Stimulated activated CD4-positive, alpha-beta T cell treated with anti-CD3 and anti-CD28 coated beads, Interleukin-15, amount 100 ng/mL, for 1 hour (primary cell): ENCODE measurements at places on chromosomes 11 and 22.

GRCh38 chr11:28524098-28524497, 415.9 kb downstream of the METTL15 start:
- no peak for DNase-seq

- no peak for DNase-seq
Observed at GRCh38 chr11:13685461-13686108, 17.1 kb downstream of the FAR1 start.

GRCh38 chr11:125001079-125001778, 47.2 kb downstream of the CCDC15 start:
- no peak for DNase-seq

DNA sequence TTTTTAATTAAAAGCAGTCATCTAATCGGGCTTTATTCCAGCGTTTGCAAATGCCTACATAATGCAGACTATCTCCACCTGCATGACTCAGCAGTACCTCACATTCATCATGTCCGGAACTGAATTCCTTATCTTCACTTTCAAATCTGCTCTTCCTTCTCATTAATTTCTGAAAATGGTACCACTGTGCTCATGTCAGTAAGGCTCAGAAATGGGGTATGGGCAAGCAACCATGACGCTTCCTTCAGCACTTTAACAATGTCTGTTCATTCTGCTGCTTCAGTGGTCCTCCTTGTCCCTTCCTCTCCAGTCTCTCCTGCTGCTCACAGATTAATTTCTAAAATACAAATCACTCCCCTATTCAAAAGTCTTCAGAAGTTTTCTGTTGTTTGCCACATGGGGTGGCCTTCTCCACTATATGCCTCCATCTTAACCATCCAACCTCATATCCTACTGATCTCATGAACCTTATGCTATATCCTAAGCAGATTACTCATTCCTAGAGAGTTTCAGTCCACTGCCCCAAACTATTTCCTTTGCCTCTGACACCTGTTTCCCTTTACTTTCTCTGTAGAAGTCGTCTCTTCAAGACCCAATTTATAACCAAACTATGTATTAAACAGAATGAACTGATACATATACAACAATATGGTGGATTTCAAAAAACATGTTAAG, 7.0 kb downstream of the GTF2H1 start:
- no peak for DNase-seq

- DNase-seq: no peak
Observed at GRCh38 chr11:127866109-127866508, 721.2 kb downstream of the ETS1 start.

DNA sequence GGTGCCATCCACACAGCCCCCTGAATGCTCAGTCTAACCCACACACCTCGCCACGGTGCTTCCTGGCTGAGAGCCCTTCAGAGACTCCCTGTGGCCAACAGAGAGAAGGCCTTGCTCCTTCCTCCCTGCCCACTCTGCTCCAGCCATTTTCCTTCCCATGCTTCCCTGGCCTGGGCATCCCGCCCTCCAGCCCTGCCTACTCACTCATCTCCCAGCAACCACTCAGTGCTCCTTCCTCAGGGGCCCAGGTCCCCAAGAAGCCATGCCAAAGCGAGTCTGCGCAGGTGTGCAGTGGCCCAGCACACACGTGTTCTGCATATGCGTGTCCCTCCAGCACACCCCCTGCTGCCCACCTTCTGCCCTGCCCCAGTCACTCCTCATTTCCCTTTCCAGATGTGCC, 56.4 kb downstream of the NECTIN1 start:
- DNase-seq: no peak

- no peak for DNase-seq
Observed at GRCh38 chr22:22902247-22903001, 14.8 kb downstream of the IGLL5 start.

GRCh38 chr11:47060807-47061206, 115.9 kb downstream of the ARFGAP2 start:
- no peak for DNase-seq

DNA sequence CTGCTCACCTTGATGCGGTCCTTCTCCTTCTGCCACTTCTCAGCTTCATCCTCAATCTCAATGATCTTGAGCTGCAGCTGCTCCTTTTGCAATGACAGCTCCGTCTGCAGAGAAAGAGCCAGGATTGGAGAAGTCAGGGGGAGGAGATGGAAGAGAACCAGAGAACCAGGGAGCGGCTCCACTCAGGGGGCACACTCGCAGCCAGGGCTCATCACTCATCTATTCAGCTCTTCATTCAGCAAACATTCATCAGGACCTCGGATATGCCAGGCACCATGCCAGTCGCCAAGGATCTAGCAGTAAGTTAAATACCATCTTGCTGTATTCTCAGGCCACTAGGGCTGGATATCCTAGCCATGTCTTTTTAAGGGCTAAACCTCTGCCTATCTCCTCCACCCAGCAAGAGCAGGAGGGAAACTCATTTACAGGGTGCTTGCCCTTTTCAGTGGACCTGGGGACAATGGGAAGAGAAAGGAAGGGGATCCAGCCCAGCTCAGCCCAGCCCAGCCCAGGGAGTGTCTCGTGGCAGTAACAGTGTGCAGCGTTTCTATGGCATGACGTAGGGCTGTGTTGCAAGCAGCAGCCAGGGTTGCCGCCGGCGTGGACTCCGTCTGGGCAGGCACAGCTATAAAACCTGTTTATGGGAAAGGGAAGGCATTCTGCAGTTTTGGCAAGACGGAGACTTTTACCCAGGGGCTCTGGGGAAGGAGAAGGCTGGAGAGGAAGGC, 9.4 kb downstream of the TRIM29 start:
- no peak for DNase-seq

DNA sequence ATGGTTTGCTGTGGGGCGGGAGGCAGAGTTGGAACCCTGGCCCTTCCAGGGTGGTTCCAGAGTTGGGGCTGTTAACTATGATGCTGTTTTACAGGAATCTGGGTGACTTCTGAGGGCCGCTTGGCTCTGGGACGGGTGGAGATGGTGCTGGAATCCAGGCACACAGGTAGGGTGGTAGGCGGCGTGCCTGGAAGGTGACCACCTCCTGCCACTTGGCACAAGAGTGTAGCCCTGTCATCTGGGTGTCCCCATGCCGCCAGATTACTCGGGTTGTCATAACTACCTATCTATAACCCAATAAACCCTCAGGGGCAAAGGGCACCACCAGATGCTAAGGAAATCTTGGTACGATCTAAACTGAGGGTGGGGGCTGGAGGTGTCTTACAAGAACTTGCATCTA, 1.3 kb downstream of the CARS1 start:
- no peak for DNase-seq

DNA sequence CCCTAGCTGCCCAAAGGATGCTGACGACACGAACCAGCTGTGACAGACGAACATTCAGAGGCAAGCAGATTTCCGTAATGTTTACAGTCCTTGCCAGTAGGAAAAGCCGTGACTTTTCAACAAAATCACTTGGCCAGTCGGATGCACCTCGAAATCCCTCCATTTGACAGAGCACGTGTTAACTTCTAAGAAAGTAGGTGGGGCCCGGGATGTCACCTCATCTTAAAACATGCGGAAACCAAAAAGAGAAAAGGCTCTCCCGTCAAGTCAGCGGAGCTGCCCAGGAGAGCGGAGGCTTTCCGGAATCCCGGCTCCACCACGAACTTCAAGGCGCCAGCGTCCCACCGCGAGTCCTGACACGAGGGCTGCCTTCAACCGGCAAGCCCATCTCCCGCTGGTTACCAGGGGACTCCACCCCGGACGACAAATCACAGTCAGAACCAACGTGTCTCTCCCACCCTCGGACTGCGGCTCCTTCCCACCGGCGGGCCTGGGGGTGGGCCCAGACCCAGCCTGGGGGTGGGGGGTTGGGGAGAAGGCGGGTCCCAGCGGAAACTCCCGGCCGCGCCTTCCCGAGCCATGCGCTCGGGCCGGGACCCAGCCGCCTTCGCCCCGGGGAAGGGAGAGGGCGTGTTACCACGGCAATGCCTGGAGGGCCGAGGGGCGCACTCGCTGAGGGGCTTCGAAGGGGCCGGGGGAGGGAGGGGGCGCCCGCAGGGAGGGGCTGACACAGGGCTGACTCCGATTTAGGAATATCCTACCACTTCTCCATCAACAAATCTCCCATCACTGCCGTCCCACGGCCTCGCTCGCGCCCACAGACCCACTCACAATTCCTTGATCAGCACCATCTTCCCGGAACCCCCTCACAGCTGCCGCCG, 475 bp downstream of the PITPNB start:
- peak; percentile 13 for DNase-seq

GRCh38 chr11:12871788-12872321, 137.3 kb upstream of the RASSF10 start:
- DNase-seq: no peak

DNA sequence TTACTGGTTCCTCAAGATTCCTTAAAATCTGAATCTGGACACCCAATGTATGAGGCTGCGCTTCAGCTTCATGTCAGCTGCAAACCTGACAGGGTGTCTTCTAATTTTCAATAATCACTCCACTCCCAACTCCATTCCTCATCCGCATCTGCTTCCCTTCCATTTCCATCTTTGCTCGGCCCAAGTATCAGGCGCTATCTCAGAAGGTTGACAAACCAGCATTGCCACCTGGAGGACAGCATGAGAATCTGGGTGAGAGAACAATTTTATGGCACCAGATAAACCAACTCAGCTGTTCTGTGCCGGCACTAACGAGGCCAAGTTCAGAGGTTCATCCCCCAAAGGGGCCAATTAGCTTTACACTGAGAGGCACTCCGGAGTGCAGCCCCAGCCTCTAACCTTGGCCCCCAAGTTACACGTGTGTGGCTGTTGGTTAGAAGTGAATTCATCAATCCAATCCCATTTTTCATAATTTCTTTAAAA, 79.1 kb upstream of the LMO2 start:
- no peak for DNase-seq

GRCh38 chr11:33885338-33886005, 6.4 kb downstream of the LMO2 start:
- DNase-seq: no peak

DNA sequence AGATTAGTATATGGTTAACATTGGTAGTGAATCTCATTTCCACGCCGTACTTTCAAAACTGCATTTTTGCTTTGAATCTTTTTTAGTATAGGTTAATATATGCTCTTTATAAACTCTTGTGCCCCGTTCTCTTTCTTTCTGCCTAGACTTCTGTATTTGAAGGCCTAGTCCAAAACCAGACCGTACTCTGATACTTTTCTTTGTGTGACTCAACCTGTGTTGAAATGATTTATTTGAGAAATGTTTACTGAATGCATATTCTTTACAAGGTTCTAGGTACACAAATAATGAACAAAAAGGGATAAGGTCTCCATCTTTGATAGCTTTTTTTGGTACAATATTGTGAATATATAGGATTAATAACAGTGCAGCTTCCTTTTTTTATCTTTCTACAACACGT, 68.3 kb downstream of the HIPK3 start:
- DNase-seq: no peak

GRCh38 chr22:23243006-23243573, 62.8 kb downstream of the BCR start:
- DNase-seq: no peak
